Uterus (tissue), 4 donors: ENCODE measurements at places on chromosomes 3 and 15.

- no peak for DNase-seq
Measured at GRCh38 chr3:106194726-106195125, 325.9 kb upstream of the CBLB start.

- DNase-seq, result peak; percentile 56
Measured at GRCh38 chr3:48194446-48195071, 6.3 kb upstream of the CDC25A start.

- DNase-seq, result no peak
Measured at GRCh38 chr3:59978979-59979378, 929.2 kb upstream of the CFAP20DC start.

DNA sequence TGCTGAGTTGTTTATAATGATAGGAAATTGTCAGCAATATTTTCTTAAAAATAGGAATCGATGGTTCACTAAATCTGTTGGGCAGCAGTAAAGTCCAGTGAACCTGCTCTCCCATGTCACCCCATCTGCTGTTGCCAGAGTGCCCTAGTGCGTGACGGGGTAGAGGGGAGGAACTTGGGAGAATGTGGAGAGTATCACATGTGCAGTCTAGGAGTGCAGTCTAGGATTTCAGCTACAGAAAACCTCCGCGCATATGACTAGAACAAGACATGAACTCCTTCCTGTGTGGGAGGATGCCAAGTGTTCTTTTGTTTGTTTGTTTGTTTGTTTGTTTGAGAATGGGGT is 74.6 kb upstream of the ACAD9 start:
- no peak for DNase-seq

- no peak for DNase-seq
Measured at GRCh38 chr15:54884312-54884711, 312.4 kb downstream of the RSL24D1 start.

- no peak for DNase-seq
Measured at GRCh38 chr3:184981071-184981470, 169.1 kb downstream of the VPS8 start.

DNA sequence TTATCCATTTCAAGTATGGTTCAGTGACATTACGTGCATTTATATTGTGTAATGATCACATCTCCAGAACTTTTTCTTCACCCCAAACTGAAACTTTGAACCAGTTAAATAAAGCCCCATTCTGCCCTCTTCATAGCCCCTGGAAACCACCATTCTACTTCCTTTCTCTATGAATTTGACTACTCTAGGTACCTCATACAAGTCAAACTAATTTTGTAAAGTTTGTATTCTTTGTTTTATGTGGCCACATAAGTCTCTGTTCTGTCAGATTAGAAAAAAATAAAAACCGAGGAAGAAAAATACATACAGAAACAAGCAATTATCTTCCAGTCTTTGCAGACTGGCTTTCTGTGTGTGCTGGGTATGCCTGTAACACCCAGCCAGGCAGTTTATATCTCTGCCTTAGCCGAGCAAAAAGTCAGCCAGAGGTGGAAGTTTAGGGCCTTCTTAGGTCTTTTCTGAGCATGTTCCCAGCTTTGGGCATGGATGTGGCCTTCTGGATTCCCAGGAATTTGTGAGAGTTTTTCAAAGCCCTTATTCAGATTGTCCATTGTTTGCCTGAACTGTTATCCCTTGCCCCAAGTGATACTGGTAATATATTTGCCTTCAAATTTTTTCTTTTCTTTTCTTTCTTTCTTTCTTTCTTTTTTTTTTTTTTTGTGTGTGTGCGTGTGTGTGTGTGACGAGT is 6.0 kb upstream of the GRAMD1C start:
- DNase-seq, result no peak

DNA sequence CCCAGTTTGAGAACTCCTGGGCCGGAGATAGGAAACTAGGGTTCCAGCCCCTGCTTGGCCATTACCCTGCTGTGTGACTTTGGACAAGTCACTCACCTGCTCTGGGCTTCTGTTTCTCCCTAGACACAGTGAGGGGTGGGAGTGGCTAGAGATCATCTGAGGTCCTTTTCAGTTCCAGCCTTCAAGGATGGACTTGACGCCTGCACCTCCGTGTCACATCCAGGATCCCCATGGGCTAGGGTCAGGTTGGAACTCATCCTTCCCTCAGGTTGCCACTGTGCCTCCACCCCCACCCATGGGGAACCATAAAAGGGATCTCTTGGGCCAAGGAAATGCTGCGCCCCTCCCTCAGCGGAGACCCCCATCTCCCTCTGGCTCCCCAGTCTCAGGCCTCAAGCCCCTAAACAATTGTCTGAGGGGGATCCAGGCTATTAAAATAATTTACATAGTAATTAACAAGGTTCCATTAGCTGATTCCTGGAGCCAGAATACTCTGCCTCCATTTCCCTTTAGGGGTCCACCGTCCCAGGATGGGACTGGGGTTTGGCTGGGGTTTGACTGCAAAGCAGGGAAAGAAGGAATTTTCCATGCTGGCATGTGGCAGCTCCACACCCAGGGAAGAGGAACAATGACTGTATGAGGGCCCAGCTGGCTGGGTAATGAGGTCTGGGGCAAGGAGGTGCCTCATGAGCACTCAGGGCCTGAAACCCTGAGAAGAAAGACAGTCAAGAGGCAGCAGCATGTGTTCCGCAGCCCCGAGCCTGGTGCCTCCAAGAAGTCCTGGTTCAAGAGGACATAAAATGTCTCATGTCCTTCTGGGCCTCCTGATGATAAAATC is 177.7 kb downstream of the SMAD6 start:
- DNase-seq, result no peak

GRCh38 chr3:151218136-151218535 is 15.1 kb upstream of the GPR171 start:
- no peak for DNase-seq

- no peak for DNase-seq
Measured at GRCh38 chr3:23916152-23916885, 471 bp downstream of the NKIRAS1 start.
